NCI-H1436 treated with DMSO at 0.1 percent for 48 hours (cell line): ENCODE measurements at places on chromosomes 2 and 18.

DNA sequence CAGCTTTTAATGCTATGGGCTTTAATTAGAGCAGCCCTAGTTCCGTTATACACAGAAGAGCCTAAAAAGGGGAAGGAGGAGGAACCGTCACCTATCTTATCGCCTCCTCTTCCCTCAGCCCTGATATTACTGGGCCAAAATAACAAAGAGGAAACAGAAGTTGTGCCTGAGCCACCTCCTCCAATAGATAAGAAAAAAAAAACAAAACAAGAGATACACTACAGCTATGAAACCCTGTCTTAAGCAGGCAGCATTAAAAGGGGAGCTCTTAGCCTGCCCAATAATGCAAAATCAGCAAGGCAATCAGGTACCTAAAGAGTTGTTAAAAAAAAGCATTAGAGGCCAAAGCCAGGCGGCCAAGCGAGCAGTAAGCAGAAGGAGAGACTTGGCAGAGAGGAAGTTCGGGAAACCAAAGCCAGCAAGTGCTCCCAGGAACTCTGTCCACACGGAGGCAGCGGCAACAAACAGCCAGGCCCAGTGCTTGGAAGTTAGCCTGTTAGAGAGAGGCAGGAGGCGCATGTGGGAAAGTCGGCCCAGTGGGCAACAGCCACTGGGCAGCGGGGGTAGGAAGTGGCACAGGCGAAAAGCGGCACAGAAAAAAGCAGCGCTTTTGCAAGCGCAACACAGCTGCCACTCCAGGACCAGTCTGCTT lies 41.8 kb upstream of the PDK1 start:
- DNase-seq = no peak

GRCh38 chr2:320561-320960 lies 32.7 kb upstream of the ALKAL2 start:
- no peak for DNase-seq

- DNase-seq = no peak
Measured at GRCh38 chr2:24744356-24744755, 48.8 kb downstream of the PTRHD1 start.

DNA sequence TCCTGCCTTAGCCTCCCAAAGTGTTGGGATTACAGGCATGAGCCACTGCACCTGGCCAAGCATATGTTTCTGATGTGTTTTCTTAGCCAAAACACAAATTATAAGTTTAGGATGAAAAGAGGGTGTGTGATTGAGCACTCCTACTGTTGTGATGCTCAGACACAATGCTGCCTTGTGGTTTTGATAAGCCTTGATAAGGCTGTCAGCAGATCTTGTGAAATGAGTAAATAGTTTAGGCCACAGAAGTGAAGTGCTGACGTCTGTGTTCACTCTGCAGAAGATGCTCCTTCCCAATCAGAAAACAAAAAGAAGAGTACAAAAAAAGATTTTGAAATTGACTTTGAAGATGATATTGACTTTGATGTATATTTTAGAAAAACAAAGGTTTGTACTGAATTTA lies 24.3 kb downstream of the NCAPH start:
- DNase-seq = no peak

DNA sequence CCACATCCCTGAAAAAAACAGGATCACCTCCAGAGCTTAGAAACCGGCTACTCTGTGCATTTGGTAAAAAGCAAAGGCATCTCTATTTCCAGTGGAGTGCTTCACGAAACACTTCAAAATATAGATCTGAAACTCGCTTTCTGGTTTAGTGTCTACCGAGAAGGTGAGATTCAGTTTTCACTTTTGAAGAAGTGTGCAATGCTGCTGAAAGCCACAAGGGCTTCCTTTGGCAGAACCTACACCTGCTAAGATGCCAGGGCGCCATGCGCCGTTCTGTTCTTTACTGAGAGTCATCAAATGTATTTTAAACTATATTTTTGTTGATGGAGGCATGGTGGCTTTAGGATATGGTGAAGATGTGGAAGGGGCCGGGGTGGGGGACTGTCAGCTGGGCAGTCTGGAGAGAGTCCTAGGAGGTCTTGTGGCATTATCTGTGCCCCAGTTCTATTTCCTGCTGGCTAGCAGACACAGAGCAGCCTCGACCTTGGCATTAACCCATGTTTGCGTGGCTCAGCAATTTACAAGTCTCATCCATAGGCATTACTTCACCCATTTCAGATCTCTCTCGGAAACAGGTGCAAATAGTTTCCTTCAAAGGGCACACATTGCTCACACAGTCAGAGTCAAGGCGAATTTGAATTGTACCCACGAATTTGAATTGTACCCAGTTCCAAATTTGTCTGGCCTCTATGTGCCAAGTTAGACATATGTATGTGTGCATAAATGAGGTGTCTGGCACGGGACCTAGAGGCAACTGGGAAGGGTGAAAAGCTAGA lies 46.7 kb upstream of the KCNF1 start:
- DNase-seq = no peak
